ENCODE measurements at places on chromosomes 16 and 17.

GRCh38 chr16:27448532-27449433, 46.8 kb downstream of the IL21R start:
- no peak for DNase-seq

DNA sequence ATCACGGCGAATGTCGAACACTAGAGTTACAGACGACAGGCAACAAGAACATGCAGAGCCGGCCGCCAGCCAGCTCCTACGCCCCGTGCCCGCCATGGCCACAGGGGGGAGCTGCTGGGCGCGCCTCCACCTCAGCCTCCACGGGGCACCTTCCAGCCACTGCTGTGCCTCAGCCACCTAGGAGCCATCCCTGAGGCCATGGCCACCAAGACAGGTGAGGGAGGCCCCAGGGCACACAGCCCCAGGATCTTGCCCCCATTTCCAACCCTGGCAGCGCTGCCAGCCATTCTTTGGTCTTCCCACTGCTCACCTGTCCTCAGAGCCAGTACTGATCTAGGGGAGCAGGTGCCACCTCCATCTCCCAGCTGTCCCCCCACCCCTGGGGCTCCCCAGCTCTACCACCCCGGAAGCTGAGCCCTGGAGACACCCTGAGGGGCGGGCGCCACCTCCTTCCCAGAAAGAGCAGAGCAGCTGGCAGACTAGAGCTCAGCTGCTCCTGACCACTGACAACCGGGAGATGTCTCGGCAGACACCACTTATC, 11.8 kb downstream of the GNPTG start:
- no peak for DNase-seq

GRCh38 chr17:60594734-60595133, 5.3 kb upstream of the PPM1D start:
- no peak for DNase-seq

DNA sequence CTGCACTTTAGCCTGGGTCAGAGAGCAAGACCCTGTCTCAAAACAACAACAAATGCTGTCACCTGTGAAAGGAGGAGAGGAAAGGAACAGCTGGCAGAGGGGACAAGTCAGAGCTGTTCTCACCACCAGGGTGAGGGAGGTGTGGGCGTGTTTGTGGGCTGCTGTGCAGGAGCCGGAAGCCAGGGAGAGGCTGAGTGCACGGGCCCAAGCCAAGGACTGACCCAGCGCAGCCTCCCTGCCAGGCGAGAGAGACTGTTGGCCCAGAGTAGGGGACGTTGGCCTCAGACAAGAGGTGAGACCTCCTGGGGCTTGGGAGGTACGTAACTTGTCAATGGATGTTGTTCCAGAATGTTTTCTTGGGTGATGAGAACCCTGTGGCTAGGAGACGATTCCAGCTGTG, 10.7 kb downstream of the SPNS2 start:
- no peak for DNase-seq

DNA sequence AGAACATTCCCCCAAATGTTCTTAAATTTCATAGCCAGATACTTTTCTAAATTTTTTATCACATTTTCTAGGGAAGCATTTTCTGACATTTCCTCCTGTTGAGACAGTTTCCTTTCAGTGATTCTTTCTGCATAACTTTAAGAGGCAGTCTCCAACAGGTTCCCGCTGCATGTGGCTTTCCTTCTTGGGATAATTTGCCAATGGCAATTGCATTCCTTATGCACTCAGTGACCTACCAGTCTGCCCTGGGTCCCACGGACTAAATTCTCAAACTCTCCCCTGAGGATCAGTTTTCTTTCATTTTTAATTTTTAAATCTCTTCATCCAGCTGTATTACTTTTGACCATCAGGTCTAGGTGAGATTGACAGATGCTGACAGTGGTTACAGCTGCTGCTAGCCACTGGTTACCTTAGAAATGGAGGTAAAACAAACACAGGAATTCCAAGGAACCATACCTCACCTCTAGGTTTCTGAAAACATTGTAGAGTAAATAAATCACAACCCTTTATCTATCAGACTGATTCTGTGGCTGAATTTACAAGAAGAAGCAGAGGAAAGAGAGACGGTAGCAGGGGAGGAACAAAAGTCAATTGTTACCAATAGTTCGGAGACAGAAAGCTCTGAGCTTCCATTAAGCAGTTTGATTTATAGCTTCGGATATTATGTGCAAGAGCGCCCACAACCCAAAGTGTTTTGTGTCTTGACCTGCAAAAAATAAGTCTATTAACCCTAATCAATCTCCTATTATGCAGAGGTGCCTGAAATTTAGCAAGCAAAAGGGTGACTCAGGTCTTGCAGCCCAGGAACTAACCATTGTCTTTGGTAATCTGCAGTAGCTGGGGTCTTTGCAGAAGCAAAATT, 216.0 kb downstream of the PMP22 start:
- DNase-seq: no peak

DNA sequence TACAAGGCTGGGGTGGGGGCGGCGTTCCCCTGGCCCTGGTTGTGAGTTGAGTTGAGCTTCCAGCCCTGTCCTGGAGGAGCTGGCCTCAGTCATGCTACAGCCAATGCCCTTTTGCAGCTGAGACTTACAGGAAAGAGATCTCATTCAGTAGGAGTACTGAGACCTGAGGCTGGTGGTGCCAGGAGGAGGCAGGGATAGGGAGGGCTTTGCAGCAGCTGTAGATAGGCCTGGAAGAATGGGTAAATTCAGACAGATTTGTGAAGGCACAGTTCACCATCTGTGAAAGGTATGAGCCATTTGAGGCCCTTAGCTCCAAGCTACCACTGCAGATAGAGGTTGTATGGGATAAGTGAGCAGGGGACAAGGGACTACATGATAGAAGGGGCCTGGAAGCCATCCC, 5.6 kb downstream of the STX4 start:
- no peak for DNase-seq

- DNase-seq: no peak
Observed at GRCh38 chr17:78608804-78609186, 31.6 kb upstream of the DNAH17 start.

- no peak for DNase-seq
Observed at GRCh38 chr17:49574945-49575678, 559 bp upstream of the NXPH3 start.

GRCh38 chr17:72700226-72700625, 392.3 kb downstream of the SLC39A11 start:
- no peak for DNase-seq

DNA sequence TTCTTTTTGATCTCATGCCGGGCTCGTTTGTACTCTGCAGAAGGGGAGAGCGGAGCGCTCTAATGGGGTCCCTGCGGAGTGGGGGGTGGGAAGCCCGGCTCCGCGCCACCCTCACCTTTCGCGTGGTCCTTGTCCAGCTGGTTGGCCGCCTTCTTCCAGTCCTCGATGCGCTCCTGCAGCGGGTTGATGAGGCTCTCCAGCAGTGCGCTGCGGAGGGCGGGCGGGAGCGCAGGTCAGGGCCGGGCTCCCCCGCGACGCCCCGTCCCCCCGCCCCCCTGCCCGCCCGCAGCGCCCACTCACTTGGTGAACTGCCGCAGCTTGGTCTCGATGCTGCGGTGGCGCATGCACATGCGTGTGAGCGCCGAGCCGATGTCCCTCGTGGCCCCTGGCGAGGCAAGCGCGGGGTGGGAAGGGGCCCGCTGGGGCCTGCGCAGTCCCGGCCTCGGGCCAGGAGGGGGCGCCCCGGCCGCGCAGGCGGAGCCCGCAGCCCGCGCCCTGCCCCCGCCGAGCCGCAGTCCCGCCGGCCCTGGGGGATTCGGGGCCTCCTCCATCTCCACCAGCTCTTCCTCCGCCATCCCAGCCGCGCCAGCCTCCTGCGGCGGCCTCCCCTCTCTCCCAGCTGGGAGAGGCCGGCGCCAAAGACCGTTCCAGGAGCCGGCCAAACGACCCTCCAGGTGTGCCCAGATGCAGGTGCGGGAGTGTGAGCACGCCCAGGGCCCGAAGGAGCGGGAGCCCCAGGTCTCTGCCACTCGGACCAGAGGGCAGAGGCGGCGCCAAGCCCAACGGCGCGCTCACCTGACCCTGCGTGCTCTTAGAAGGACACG, 6.0 kb downstream of the MTSS2 start:
- DNase-seq: no peak

- no peak for DNase-seq
Observed at GRCh38 chr17:49079840-49080663, 52.5 kb upstream of the B4GALNT2 start.

GRCh38 chr17:71011391-71011790, 842.1 kb downstream of the KCNJ2 start:
- DNase-seq: no peak

- DNase-seq: no peak
Observed at GRCh38 chr17:81287741-81288430, 7.2 kb downstream of the SLC38A10 start.

- DNase-seq: no peak
Observed at GRCh38 chr17:49985310-49985990, 9.6 kb downstream of the DLX3 start.

DNA sequence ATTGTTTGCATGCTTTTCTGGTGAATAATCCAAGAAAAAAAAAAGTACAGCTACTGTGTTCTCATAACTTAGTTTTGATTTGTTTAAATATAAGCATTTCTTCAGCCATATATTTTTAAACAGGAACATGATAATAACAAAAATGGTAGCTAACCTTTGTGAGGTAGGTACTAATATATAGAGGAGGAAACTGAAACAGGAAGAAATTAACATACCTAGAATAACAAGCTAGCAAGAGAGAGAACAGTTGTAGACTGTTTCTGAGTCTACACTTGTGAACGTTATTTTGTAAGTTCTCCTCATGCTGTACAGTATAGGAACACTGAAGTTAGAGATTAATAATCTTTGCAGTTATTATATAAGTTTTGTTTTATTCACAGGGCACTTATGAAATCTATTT, 49.3 kb downstream of the NSRP1 start:
- DNase-seq: no peak

DNA sequence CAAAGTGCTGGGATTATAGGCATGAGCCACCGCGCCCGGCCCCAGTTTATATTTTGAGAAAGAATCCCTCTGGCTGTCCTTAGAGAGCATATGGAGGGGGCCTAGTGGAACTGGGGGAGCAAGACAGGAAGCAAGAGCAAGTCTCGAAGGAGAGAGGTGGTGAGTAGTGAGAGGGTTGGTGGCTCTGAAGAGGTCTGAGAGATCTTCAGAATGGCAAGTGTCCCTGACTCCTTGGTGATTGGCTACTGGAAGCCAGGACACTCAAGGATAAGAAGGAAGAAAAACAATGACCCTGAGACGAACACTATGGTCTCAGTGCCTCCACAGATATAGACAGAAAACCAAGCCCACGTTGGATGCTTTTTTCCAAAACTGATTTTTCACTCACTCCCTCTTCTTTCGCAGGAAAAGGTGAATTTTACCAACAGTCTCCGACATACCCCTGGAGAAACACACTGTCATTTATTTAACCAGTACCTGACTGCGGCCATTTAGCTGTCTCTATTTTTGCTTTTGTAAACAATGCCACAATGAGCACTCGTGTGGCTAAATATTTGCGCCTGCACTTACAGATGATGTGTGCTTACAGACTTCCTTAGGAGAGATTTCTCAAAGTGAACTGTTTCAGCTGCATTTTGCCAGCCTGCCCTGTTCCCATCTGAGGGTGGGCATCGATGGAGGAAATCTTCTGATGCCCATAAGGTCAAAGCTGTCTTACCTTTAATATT, 15.9 kb upstream of the DOK4 start:
- no peak for DNase-seq

- no peak for DNase-seq
Observed at GRCh38 chr16:58170223-58170622, 27.7 kb downstream of the CSNK2A2 start.

- DNase-seq: no peak
Observed at GRCh38 chr16:87303962-87304521, 13.2 kb downstream of the C16orf95 start.

- no peak for DNase-seq
Observed at GRCh38 chr16:51327001-51327400, 175.9 kb upstream of the SALL1 start.

DNA sequence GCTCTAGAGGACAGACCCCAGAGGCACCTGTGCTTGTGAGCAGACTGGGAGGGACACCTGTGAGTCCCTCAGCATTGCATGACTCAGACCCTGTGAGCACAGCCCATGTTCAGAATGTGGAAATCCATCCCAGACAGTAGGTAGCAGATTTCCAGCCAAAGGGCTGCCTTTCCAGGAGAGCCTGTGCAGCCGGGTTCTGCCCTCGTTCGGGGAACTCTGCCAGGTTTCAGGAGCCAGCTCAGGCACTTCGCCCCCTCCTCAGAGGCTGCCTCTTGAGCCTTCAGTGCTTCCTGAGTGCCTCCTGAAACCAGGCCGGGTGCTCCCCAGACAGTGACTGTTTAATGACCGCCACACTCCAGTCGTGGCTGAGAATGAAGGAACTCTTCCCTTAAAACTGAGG, 23.3 kb upstream of the SDR42E2 start:
- DNase-seq: no peak
